ENCODE measurements at places on chromosomes 6 and 20.

- no peak for DNase-seq
These were observed 69.3 kb upstream of the STMND1 start for GRCh38 chr6:17032590-17032987.

DNA sequence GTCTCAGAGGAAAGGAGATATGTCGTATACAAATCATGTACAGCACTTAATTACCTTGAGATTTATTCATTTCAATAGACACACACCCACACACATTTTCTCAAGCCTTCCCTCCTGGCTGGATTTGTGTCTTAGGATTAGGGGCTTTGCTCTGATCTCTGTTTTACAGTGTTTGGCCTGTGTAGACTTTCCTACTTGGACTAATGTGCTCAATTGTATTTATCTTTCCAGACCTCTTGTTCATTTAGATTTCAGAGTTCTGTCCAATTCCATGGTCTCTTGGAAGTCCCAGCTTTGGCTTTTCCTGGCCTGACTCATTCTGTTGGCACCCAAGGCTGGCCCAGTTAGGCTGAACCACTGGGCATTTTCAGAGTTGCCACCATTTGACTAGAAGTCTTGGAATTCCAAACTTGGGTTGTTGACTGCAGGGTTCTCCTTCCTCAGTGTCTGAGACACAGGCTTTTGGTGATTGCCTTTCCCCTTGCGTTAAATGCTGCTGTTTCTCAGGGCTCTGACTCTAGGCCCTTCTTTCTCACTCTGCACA, 8.9 kb upstream of the RFPL4B start:
- DNase-seq = no peak

- no peak for DNase-seq
These were observed 40.1 kb upstream of the PTCHD4 start for GRCh38 chr6:48151142-48151541.

- DNase-seq = no peak
These were observed 249.5 kb downstream of the BCKDHB start for GRCh38 chr6:80356000-80356399.

DNA sequence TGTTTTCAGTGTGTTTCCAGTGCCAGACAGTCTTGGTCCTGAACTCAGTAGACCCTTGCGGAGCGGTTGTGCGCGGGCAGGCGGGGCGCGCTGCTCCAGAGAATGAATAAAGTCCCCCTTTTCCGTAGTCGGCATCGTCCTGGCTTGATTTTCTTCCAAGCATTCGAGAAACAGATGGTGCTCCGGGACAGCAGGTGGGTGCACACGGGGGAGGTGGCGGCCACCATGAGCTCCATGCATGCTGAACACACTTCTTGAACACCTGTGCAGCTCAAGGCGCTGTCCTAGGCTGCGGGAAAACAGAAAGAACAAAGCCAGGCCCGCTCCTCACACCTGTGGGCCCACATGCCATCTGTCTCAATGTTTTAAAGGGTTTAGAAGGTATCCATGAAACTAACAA, 125.2 kb downstream of the TAF4 start:
- DNase-seq = no peak

- DNase-seq = no peak
These were observed at the start of gene SPDEF for GRCh38 chr6:34556031-34556471. Gene SPDEF (minus strand): TSS chr6:34556329. CDS start chr6:34544455, 11,874 bp downstream.
